ENCODE measurements at places on chromosomes 12 and 14.
A peak's percentile ranks its signal among the peaks of the same experiment; 100 is the strongest.

DNA sequence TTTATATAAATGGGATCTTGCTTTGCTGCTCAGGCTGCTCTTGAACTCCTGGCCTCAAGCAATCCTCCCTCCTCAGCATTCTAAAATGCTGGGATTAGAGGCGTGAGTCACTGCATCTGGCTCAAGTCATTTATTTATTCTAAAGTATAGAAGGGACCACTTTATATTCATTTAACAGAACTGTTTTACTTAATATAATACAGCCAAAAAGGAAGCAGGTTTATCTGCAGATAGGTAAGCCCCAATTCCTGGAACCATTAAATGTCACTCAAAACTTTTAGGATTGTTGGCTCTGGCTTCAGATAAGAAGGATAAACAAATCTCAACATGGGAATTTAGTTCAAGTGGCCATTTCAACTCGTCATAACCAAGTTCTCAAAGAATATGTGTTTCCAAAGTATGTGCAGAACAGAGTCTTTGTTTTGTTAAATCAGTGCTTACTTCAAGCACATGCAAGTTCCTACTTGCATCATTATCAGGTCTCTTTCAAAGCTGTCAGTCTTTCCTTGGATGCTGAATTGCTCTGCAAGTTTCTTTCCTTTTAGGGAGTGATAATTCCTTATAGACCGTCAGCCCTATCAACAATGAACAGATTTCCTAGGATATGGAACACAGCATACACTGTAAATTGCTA lies 60.4 kb downstream of the KITLG start:
- no peak for DNase-seq

DNA sequence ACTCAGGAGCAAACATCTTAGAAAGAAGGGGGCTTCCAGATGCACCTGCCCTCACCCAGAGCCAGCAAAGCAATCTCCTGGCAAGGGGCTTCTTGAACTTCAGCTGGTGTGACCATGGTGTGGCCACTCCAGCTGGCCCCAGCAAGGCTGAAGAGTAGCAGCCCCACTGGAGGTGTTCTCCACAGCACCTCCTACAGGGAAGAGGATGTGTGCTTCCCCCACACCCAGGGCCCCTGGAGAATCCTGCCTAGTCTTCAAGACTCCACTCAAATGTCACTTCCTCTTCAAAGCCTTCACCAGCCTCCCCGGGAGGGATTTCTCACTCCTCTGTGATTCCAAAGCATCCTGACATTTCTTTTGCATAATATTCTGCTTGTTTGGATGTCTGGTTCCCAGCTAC lies 8.5 kb downstream of the RAB15 start:
- no peak for DNase-seq

- no peak for DNase-seq
Observed at GRCh38 chr12:98439981-98440581, 75.3 kb upstream of the TMPO start.

GRCh38 chr14:101726295-101726953 lies 35.1 kb upstream of the PPP2R5C start:
- no peak for DNase-seq

DNA sequence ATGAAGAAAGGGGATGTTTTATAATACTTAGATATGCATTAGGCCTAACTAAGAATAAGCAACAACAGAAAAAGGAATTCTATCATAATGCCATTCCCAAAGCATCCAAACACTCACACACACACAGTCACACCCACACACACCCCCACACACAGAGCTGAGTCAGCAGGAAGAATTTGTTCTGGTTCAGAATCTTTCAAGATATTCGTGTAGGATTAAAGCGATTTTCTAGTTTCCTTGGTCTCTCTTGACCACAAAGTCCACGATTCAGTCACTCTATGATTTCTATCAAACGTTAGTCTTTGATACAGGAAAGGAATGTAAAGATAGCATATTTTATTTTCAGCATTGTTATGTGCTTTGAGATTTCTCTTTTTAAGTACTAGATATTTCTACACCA lies 382.6 kb upstream of the DCN start:
- no peak for DNase-seq

GRCh38 chr14:76491172-76491930 lies 115.4 kb downstream of the ESRRB start:
- DNase-seq, result no peak

- no peak for DNase-seq
Observed at GRCh38 chr14:61713724-61714437, 18.6 kb downstream of the HIF1A start.

GRCh38 chr12:28611449-28611848 lies 421.2 kb downstream of the CCDC91 start:
- no peak for DNase-seq

DNA sequence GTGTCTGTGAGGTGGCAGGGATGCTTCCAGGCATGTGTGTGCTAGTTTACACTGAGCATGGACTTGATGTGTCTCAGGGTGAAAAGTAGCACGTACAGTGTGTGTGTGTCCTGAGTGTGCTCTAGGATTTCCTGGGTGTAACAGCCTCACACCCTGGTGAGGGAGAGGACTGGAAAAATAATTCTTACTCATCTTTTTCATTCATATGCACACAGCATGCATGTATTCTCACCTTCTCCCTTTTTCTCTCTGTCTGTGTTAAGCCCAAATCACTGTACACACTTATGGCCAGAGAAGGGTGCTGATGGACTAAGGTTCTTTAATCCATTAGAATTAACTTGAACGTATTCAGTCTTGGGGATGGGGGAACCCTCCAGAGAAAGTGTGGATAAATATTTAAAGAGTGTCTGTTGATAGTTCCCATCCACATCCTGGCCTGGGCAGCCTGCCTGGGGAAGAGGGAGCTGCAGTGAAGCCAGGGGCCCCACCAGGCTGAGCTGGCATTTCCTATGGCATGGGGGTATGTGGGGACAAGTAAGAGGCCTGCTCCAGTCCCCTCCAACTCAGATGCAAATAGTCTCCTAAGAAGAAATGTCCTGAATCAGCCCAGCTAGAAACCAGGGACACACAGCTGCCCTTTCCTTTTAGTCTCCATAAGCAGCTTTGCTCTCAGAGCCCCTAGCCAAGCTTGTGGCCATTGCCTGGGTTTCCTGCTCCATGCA lies 1.1 kb upstream of the HOXC8 start:
- DNase-seq, result no peak

- DNase-seq, result peak; percentile 52
Observed at GRCh38 chr14:97177016-97177415, 379.8 kb downstream of the VRK1 start.

GRCh38 chr12:4849795-4850345 lies 59.8 kb upstream of the KCNA1 start:
- no peak for DNase-seq

DNA sequence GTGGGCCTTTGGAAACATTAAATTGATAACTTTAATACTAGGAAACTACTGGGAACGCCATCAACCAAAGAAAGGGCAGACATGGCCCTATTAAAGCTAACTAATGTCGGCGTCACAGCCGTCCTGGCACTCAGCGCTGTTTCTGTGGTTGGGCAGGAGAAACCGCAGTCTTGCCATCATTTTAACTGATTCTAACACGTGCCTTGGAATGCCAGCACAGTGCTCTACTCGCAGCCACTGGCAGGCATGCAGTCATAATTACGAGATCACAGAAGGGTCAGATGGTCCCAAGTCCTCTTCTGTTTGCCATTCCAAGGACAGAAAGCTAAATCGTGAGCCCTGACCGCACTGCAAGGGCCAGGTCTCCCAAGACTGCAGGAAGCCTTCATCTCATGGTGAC lies 75.2 kb downstream of the RIMBP2 start:
- no peak for DNase-seq

- DNase-seq, result no peak
Observed at GRCh38 chr12:115583591-115583990, 693.9 kb downstream of the MED13L start.

- DNase-seq, result no peak
Observed at GRCh38 chr14:82134411-82134810, 600.8 kb upstream of the SEL1L start.

GRCh38 chr14:106200541-106201315 lies 674.3 kb downstream of the TMEM121 start:
- DNase-seq, result peak; percentile 48

- DNase-seq, result no peak
Observed at GRCh38 chr12:13275241-13276085, 78.9 kb downstream of the EMP1 start.

- no peak for DNase-seq
Observed at GRCh38 chr12:69099201-69099837, 140.1 kb upstream of the CPSF6 start.

DNA sequence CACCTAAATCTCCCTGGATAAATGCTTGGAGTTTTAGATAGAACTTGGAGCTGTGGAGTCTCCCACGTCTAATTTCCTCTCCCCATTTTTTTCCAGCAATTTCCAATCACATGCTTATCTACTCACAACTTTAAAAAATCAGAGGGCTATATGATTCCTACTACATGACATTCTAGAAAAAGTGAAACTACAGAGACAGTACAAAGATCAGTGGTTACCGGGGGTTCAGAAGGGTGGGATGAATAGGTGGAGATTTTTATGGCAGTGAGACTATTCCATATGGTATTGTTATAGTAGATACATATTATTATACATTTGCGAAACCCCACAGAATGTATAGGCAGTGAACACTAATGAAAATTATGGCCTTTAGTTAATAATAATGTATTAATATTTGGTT lies 35.5 kb downstream of the ATF7 start:
- no peak for DNase-seq

DNA sequence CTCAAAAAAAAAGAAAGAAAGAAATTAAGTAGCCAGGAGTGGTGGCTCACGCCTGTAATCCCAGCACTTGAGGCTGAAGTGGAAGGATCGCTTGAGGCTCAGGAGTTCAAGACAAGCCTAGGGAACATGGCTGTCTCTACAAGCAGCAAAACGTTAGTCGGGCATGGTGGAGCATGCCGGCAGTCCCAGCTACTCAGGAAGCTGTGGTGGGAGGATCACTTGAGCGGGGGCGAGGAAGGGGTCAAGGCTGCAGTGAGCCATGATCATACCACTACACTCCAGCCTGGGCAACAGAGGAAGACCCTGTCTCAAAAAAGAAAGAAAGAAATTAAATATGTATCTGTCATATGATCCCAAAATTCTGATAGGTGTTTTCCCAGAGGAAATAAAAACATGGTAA lies 5.3 kb downstream of the RAD52 start:
- no peak for DNase-seq

GRCh38 chr14:96077983-96078624 lies 38.9 kb downstream of the C14orf132 start:
- no peak for DNase-seq

GRCh38 chr14:77565289-77565993 lies 51.0 kb downstream of the SPTLC2 start:
- DNase-seq, result no peak

GRCh38 chr12:39294715-39295114 lies 148.2 kb downstream of the KIF21A start:
- DNase-seq, result no peak

- no peak for DNase-seq
Observed at GRCh38 chr14:59695198-59695597, 118.6 kb upstream of the CCDC175 start.

DNA sequence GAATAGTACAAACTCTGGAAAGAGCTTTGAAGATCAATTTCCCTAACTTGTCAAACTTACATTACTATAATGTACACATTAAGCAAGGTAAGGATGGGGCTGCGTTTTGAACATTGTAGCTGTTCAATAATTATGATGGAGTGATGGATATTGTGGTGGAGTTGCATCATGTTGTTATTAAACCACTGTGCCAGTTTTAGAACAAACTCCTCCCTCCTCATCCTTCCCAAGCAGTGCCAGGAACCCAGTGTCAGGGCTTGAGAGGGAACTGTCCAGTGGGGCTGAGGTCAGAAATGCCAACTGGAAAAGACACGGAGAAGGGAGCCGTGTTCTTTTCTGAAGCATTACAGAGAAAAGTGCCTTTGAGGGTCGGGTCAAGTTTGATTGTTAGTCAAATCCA lies 31.9 kb upstream of the PAPOLA start:
- no peak for DNase-seq

- no peak for DNase-seq
Observed at GRCh38 chr14:80136358-80136757, 74.9 kb downstream of the DIO2 start.

DNA sequence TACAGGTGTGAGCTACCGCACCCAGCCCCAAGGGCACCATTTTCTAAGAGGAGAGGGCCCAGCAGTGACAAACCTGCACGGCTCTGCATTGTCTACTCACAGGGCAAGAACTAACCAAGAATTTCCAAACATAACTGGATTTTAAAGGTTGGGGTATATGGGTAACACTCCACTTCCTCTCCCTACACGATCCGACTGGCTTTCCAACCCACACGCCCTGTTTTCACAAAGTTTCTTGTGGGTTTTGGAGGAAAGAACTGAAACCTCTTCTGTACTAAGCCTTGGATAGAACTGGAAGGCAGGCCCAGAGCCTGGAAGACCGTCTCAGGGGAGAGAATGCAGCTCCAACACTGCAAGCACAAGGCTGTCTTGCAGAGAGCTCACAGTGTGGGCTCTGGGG lies 24.9 kb downstream of the SNRNP35 start:
- no peak for DNase-seq

GRCh38 chr14:76456200-76456599 lies 80.3 kb downstream of the ESRRB start:
- DNase-seq, result peak; percentile 54

DNA sequence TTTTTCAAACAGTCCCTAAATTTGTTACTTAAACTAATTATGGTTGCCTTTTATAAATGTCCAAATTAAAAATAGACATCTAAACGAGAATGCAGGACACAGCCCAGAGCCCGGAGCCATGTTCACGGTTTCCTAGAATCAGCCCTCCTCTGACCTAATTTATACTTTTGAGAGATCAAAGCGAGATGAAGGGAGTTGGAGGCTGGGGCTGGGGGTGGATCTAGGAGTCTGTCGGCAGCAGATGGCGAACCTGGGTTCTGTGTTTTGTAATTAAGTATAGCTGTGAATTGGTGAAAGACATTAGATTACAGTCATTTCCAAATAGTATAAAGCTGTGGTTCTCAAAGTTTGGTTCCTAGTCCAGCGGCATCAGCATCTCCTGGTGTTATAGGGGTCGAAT lies 210.1 kb downstream of the SLC41A2 start:
- DNase-seq, result peak; percentile 39

- no peak for DNase-seq
Observed at GRCh38 chr12:53739214-53740129, 12.2 kb upstream of the CALCOCO1 start.

- DNase-seq, result peak; percentile 60
Observed at GRCh38 chr12:46303039-46303666, 34.3 kb upstream of the SLC38A1 start.
